ENCODE measurements at places on chromosomes 11 and 22.

DNA sequence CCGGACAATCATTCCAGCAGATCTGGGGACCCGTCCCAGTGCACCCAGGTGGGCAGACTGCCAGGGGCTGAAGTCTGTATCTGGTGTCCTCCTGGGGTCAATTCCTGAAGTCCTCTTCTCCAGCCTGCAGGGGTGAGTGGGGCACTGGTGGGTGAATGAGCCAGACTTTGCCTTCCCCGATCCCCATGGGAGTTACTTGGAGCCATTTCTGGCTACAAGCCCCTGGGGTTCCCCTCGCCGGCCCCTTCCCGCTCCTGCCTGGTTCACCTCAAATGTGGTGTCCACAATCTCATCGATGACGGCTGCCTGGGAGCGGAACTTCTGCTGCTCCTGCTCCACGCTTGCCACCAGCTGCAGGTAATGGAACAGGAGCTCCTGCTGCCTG, 5.0 kb downstream of the CST6 start:
- no peak for DNase-seq

- DNase-seq, result no peak
Measured at GRCh38 chr11:78370406-78371172, 47.0 kb downstream of the GAB2 start.

GRCh38 chr11:106271086-106271485, 193.6 kb downstream of the AASDHPPT start:
- DNase-seq, result no peak

- no peak for DNase-seq
Measured at GRCh38 chr22:31275576-31275975, 16.7 kb downstream of the PIK3IP1 start.

Measured in HCEC 1CT (cell line).